GM23338 (cell line): ENCODE measurements at places on chromosomes 3 and 15. TPM values are rescaled to one million over a fixed set of nuclear protein-coding genes. Genes with fewer than 3 reads are reported as not detected.
A peak's percentile ranks its signal among the peaks of the same experiment; 100 is the strongest.

DNA sequence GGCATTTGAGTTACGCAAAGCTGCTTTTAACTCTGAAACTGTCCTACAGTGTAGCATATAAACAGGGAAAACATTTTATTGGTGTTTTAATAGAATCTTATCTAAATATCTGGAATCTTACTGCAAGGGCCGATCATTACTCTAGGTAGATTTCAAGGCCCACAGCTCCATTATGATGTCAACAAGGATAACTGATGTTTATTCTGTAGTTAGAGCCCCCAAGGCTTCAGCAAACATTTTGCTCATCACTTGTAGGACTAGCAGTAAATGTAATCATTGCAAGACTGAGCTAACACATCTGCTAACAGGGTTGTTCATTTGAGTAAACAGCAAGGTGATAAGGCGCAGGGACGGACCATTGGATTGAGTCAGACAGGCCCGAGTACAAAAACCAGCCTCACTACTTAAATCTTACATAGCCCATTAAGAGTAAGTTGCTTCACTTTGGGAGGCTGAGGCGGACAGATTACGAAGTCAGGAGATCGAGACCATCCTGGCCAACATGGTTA is 332.5 kb upstream of the TPRG1 start:
- no peaks in the 10 kb centered on the region for H3K4me1 ChIP-seq
- H3K4me3 ChIP-seq: no peak overlapping the region
- H3K36me3 ChIP-seq: no peaks in the 10 kb centered on the region
- H3K27me3 ChIP-seq: no peaks in the 10 kb centered on the region

DNA sequence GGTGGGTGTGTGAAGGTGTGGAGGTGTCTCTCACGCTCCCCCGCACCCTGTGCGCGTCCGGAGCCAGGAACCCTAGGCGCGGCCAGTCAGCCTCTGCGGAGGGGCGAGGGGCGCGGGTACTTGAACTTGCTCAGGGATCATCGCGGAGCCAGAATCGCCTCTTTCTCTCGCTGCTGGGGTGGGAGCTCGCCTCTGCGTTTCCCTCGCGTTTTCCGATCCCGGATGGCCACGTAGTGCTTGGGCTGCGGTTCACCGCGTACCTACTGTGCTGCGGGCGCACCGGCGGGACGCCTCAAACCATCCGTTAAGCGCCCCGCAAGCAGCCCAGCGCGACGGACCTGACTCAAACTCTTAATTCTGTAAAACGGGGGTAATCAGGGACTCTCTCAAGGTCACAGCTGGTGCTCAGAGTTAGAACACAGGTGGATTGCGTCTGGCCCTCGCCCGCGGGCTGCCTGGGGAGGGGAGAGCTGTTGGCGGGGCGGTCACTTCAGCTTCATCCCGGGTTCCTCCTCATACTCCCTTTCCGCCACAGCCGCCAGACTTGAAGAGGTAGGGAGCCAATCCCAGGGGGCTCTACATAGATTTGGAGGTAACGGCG is 686 bp downstream of the MYRIP start:
- no peaks in the 10 kb centered on the region for H3K36me3 ChIP-seq
- no peak overlapping the region for H3K27ac ChIP-seq
- H3K27me3 ChIP-seq: peaks cover 58% of the 10 kb centered on the region

DNA sequence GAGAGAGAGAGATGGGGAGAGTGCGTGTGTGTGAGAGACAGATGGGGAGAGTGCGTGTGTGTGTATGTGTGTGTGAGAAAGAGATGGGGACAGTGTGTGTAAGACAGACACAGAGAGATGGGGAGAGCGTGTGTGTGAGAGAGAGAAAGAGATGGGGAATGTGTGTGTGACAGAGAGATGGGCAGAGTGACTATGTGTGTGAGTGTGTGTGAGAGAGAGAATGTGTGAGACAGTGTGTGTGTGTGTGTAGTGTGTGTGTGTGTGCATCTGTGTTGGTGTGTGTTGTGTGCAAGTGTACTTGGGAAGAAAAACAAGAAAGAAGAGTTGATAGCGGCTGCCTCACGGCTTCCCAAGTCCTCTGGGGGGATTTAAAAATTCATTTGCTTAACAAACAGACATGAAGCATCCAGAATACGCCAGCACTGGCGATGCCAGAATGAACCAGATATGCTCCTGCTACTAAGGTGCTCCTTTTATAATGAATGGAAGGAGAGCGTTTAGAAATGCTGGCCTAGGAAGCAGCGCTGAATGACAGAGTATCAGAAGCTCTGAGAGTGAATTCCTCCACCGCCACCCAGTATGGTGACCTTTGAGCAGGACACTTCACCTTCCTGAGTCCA is 186.1 kb upstream of the TSC22D2 start:
- H3K4me3 ChIP-seq: peak overlapping the region; percentile 64
- no peak for DNase-seq
- peaks cover 13% of the 10 kb centered on the region; the same call in 1 of the 2 replicates for H3K27me3 ChIP-seq
- H3K4me1 ChIP-seq: peaks cover 35% of the 10 kb centered on the region
- H3K27ac ChIP-seq: no peak overlapping the region

GRCh38 chr15:66498501-66499386 is 1.2 kb upstream of the SNAPC5 start:
- peaks cover 74% of the 10 kb centered on the region for H3K36me3 ChIP-seq
- no peaks in the 10 kb centered on the region for H3K27me3 ChIP-seq
- no peak overlapping the region for H3K4me3 ChIP-seq
- peak; percentile 57 for DNase-seq
- H3K27ac ChIP-seq: peak overlapping the region; percentile 81

- H3K36me3 ChIP-seq: no peaks in the 10 kb centered on the region
- no peak overlapping the region for H3K27ac ChIP-seq
- no peaks in the 10 kb centered on the region for H3K4me1 ChIP-seq
- H3K4me3 ChIP-seq: no peak overlapping the region
- DNase-seq: no peak
- H3K27me3 ChIP-seq: no peaks in the 10 kb centered on the region
Observed at GRCh38 chr15:66982250-66982649, 83.2 kb upstream of the SMAD3 start.

DNA sequence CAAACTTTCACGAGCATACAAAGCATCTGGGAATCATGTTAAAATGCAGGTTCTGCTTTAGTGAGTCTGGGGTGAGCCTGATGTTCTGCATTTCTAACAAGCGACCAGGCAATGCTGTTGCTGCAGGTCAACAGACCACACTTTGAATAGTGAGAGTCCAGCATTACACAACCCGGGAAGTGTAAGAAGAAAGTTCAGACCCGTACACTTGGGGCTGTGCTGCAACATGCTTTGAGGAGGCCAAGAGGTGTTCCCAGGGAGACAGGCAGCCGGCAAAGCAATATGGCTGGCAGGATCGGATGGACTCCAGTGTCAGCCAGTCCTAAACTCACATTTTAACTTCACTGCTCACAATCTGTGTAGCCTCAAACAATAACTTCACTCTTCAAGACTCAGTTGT is 134.2 kb downstream of the LIPC start:
- no peak overlapping the region for H3K4me3 ChIP-seq
- no peaks in the 10 kb centered on the region for H3K36me3 ChIP-seq
- peaks cover 2% of the 10 kb centered on the region; the same call in 1 of the 2 replicates for H3K4me1 ChIP-seq
- no peaks in the 10 kb centered on the region for H3K27me3 ChIP-seq
- no peak for DNase-seq

GRCh38 chr3:10758304-10759037 is 57.6 kb upstream of the SLC6A11 start:
- H3K27ac ChIP-seq: no peak overlapping the region
- DNase-seq: peak; percentile 82
- no peaks in the 10 kb centered on the region for H3K27me3 ChIP-seq

DNA sequence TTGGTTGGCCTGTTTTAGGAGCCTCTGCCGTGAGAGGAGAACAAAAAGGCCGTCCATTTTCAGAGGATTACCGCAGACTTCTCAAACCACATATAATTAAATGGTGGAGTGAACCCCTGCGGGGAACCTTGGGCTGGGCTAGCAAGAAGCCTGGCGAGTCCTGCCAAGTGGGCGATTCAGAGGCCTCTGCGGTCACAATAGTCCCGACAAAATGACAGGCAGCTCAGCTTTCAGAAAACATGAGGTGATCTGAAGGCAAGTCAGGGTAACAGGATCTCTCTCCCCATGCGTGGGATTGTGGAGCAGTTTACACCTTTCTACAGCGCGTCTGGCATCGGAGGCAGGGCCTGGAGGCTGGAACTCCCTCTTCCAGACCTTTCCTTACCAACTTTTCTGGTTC is 134.8 kb downstream of the ASB7 start:
- no peak overlapping the region for H3K27ac ChIP-seq
- H3K36me3 ChIP-seq: no peaks in the 10 kb centered on the region
- no peak overlapping the region for H3K4me3 ChIP-seq

GRCh38 chr15:78353093-78353492 is 12.9 kb downstream of the CRABP1 start:
- no peak overlapping the region for H3K4me3 ChIP-seq
- H3K4me1 ChIP-seq: no peaks in the 10 kb centered on the region
- peak; percentile 51 for DNase-seq
- H3K36me3 ChIP-seq: peaks cover 3% of the 10 kb centered on the region; the same call in 1 of the 2 replicates

GRCh38 chr3:31288641-31289100 is 244.1 kb upstream of the STT3B start:
- no peak overlapping the region for H3K27ac ChIP-seq
- H3K4me3 ChIP-seq: no peak overlapping the region
- no peaks in the 10 kb centered on the region for H3K36me3 ChIP-seq
- no peaks in the 10 kb centered on the region for H3K27me3 ChIP-seq

DNA sequence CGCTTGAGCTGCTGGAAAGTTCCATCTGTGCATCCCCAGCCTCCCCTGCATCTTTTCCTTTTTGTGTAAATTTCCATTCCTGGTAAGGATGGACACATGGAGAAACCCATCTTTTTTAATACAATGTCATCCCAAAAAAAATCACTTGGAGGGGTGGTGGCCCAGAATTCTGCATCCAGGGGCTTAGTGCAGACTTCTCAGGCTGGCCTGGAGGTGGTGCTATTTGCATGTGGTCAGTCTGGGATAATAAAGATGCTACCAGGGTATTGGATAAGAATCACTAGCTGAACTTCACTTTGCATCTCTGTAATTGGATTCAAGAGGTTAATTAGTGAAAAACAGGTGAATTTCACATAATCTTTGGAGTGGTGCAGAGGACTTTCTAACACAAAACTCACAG is 1.8 kb upstream of the ZSCAN2 start:
- no peak overlapping the region for H3K27ac ChIP-seq
- H3K27me3 ChIP-seq: no peaks in the 10 kb centered on the region
- peak; percentile 83 for DNase-seq

DNA sequence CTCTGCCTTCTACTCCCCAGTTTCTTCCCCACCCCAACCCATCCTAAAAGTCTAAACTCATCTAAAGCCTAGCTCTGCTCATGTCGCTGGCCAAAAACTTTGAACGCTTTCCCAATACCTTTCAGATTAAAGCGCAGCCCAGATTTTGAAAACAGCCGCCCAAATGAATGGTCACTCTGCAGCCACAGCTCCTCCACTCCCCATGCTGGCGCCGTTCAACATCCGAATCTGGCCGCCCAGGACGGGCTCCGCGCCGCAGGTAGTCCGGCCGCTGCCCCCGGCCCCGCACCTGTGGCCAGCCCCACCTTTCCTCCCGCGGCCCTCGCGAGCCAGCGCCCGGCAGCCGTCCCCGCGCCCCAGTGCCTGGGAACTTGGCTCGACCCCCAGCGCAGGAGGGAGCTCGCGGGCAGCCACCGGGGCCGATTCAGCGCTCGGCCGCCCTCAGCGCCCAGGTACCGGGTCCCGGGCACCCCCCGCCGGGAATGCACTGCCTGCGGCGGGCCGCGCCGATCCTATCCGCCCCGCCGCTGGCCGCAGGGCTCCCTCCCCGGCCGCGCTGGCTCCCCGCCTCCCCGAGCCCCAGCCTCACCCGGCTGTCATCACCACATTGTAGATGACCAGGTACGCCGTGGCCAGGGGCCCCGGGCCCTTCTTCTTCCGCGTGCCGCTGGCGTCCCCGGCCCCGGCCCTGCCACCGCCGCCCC is 417 bp downstream of the HACD2 start:
- H3K4me3 ChIP-seq: peak overlapping the region; percentile 87
- peaks cover 23% of the 10 kb centered on the region for H3K4me1 ChIP-seq
- H3K27ac ChIP-seq: peak overlapping the region; percentile 67; the same call in 1 of the 2 replicates
- H3K27me3 ChIP-seq: no peaks in the 10 kb centered on the region
- peaks cover 12% of the 10 kb centered on the region for H3K36me3 ChIP-seq

- DNase-seq: no peak
- H3K4me3 ChIP-seq: no peak overlapping the region
- H3K36me3 ChIP-seq: peaks cover 39% of the 10 kb centered on the region
- no peak overlapping the region for H3K27ac ChIP-seq
Observed at GRCh38 chr3:12841970-12842328, 584 bp upstream of the RPL32 start.

DNA sequence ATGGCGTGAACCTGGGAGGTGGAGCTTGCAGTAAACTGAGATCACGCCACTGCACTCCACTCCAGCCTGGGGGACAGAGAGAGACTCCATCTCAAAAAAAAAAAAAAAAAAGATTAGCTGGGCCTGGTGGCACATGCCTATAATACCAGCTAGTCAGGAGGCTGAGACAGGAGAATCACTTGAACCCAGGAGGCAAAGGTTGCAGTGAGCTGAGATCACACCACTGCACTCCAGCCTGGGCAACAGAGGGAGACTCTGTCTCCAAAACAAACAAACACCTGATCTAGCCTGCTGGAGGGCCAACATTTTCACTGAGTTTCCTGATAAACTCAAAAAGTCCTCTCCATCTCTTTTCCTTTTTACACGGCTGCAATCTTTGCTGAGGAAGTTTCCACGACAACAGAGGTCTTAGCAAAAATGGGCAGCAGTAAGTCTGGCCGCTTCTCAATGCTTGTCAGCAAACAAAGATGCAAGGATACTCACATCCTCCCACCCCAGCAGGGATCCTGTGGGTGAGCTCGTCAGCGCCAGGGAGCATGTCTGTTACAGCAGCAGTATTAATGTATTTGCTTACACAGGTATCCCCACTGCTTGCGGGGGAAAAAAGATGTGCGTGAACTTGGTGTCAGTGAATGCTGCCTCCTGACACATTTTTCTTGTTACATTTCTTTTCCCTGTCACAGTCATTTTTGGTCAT is 21.0 kb upstream of the CCDC174 start:
- H3K27ac ChIP-seq: no peak overlapping the region
- no peaks in the 10 kb centered on the region for H3K36me3 ChIP-seq
- DNase-seq: no peak
- H3K4me1 ChIP-seq: 0 out of 2 replicates have a peak, but pooled peaks cover under 1% of the 10 kb centered on the region
- no peak overlapping the region for H3K4me3 ChIP-seq

DNA sequence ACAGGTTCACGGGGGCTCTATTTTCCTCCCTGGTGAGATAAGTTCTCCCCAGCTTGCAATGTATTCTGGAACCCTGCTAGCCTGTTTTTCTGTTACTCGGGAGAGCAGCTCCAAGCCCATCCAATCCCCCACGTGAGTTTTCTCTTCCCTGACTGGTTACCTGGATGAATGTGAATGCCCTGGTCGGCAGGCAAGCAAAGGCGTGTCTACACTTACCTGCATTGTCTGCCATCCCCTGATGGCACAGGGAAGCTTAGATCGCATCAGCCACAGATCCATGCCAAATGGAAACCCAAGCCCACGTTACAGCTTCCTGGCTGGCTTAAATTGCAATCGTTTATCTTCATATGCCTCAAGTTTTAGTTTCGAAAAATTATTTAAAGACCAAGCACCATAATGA is 149.9 kb downstream of the FOXP1 start:
- no peak for DNase-seq
- H3K4me3 ChIP-seq: no peak overlapping the region
- H3K4me1 ChIP-seq: peaks cover 12% of the 10 kb centered on the region
- no peaks in the 10 kb centered on the region for H3K27me3 ChIP-seq
- no peaks in the 10 kb centered on the region for H3K36me3 ChIP-seq

ATP13A5 gene
- not detected in 2 replicates for total RNA-seq

CERS3 gene
- 0.12 and 2.2 TPM in 2 replicates for total RNA-seq

SLITRK3 gene
- total RNA-seq: 1.7 and 3.2 TPM in 2 replicates

HTR3E gene
- not detected in 2 replicates for total RNA-seq

TRPM1 gene
- total RNA-seq: not detected in 2 replicates

BUB1B gene
- 113 and 160 TPM in 2 replicates for total RNA-seq

EPHB3 gene
- total RNA-seq: 1.0 and 2.0 TPM in 2 replicates

CKMT1A gene
- 16.0 and 27.3 TPM in 2 replicates for total RNA-seq

IL5RA gene
- total RNA-seq: 0.31 TPM in 1 of 2 replicates, not detected in the other

TEX55 gene
- 0.17 and 0.27 TPM in 2 replicates for total RNA-seq

TLR9 gene
- not detected in 2 replicates for total RNA-seq

POLQ gene
- total RNA-seq: 14.7 and 20.6 TPM in 2 replicates

RHOV gene
- 2.9 and 4.7 TPM in 2 replicates for total RNA-seq
